Mesenteric fat pad (tissue), 1 donor: ENCODE measurements at places on chromosomes 4 and X. TPM values are rescaled to one million over a fixed set of nuclear protein-coding genes. Genes with fewer than 3 reads are reported as not detected.

Gene MSANTD1
- 0.80 TPM for total RNA-seq

Gene NXF3
- total RNA-seq = 4.0 TPM

Gene MID1
- total RNA-seq = 16.6 TPM

Gene CAPN6
- 0.16 TPM for total RNA-seq

Gene DYNLT3
- total RNA-seq = 30.0 TPM

Gene CTAG1A
- total RNA-seq = not detected

Gene BEX2
- total RNA-seq = not detected

Gene DDIT4L
- 3.7 TPM for total RNA-seq

Gene ZNF827
- total RNA-seq = 10.5 TPM

Gene DRP2
- total RNA-seq = 0.22 TPM

Gene EDA2R
- 1.2 TPM for total RNA-seq

Gene HDX
- total RNA-seq = 5.8 TPM

Gene ASMT
- not detected for total RNA-seq

Gene GAGE12J
- not detected for total RNA-seq

Gene ETDA
- not detected for total RNA-seq

Gene SFRP2
- total RNA-seq = 38.2 TPM
